ENCODE measurements at places on chromosomes 7 and 10.

DNA sequence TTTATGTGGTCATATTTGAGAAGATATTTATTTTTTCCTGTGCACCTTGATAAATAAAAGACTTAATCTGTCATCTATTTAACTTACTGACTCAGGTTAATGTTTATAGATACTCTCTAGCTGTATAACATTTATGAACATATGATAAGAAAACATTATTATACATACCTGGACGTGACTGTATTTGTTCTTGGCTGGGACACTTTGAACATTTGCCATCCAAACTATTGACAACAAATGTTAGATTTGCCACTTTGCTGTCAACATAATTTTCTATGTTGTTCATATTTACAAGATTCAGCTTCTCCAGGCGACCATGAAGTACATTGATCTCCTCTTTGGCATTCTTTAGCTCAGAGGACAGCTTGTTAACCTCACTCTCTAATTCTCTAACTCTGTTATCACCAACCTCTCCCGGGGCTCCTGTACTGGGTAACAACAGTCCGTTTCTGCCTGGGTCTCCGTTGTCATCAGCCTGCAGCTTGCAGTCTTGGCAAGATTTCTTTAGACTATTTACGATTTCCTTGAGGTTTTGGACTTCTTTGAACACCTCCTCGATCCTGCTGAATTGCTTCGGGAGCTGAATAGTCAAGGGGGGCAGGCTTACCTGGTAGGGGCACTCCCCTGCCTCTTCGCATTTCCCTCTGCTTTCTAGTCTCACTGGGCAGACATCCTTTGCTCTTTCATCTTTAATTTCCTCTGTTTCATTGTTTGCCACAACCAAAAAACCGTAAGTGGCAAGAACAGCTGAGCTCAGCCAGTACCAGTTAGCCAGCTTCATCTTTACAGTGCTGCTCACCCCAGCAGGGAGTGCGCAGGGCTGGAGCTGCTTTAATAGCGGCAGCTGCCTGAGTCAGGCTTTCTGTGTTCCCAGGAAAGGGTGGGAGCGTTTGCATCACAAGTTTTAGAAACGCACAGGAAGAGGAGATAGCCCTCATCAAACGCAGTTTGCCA, at the start of gene FGL2:
FGL2 (minus strand) TSS at position 807 of the 954 bp plus-strand sequence; CDS start at position 781, 26 bp downstream.
- DNase-seq: no peak

DNA sequence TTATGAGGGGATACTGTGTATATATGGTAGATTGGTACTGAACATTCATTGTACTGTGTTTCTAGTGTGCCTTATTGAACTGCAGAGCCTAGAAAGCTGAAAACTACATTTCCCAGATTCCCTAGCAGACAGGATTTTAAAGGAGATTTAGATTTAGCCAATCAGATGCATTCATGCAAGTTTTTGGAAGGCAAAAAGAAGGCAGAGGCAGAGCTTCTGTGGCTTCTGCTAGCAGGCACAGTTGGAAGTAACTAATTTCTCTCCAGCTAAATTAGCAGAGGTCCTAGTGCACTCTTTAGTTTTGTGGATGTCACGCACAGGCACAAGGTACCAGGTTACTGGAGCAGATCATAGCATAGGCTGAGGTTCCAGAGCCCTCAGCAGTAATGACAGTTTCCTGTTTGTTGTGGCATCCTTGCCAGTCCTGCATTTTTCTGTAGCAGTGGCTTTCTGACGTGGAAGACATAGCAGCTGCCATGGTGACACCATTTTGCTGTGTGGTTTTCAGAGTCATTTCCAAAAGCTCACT, 83.7 kb upstream of the CCDC71L start:
- no peak for DNase-seq

DNA sequence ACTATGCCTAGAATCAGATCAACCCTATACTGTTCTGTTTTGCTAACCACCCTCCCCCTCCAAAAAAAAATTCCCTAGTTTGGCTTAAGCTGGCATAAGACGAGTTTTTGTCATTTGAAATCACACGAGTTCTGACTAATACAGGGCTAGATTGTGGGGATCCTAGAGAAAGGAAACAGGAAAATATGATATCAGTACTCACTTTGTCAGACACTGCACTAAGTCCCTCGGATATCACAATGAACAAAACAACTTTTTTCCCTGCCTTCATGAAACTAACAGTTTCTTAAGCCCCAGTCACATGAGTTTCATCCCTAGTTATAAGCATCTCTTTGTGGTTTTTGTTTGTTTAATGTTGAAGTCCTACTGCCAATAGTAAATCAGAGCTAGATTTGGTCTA, 118.5 kb downstream of the ITGB8 start:
- no peak for DNase-seq

- no peak for DNase-seq
These were observed 242.5 kb upstream of the TMEM229A start for GRCh38 chr7:124275411-124275810.

Data from GM12864 (cell line).